ENCODE measurements at places on chromosomes 16 and 17.

GRCh38 chr17:6376931-6377361 lies 58.0 kb downstream of the AIPL1 start:
- DNase-seq, result no peak

GRCh38 chr17:73466704-73467433 lies 155.1 kb upstream of the CDC42EP4 start:
- no peak for DNase-seq

DNA sequence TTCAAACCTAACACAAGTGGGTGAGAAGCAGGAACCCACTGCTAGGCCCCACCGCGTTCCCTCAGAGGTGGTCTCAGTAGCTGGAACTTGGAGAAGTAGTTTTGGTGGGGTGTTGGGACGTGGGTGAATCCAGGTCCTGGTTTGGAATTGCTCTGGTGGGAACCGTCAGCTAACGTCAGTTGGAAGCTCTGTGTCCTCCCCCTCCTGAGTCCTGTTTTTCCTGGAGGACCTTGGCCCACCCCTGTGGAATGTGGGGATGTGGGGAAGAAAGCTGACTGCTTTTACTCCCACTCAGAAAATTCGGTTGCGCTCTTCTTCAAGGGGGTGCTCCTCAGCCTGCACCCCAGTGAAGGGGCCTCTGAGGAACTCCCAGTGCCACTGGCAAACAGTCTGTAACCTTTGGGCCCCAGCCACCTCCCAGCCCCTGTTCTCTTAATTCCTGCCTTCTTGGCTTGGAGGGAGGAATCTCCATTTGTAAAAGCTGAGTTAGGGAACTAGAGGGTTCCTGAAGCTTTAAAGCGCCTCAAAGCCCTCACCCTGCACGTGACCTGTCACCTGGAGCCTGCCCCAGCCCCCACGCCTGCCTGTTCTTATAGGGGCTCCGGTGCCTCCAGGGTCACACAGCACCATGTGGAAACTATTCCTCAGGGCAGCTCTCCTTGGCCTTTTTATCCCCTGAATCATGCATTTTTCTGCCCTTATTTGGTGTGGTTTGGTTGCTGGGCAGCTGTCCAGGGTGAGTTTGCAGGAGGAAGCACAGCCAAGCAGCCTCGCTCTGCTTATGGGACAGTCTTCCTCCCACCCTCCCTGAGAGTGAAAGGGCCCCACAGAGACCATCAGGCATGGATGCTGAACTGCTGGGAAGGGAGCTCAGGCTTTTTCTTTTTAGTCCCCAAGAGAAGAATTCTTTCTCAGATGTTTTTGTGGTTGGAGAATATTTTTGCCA lies 16.2 kb upstream of the NAGLU start:
- peak; percentile 100 for DNase-seq

DNA sequence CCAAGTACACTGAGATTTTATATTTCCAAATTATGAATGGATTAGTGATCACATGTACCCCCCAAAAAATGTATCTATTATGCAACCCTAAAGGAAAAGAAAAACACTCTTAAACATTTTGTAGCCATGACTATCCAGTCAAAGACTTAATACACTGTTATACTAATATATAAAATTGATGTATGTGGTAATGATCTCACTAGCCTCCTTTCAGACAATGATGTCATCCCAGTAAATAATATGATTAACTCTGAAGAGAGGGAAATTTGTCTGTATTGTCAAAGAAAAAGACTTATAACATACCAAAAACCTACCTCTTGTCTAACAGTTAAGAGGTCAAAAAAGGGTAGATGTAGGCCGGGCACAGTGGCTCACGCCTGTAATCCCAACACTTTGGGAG lies 80.7 kb downstream of the USP32 start:
- peak; percentile 13 for DNase-seq

DNA sequence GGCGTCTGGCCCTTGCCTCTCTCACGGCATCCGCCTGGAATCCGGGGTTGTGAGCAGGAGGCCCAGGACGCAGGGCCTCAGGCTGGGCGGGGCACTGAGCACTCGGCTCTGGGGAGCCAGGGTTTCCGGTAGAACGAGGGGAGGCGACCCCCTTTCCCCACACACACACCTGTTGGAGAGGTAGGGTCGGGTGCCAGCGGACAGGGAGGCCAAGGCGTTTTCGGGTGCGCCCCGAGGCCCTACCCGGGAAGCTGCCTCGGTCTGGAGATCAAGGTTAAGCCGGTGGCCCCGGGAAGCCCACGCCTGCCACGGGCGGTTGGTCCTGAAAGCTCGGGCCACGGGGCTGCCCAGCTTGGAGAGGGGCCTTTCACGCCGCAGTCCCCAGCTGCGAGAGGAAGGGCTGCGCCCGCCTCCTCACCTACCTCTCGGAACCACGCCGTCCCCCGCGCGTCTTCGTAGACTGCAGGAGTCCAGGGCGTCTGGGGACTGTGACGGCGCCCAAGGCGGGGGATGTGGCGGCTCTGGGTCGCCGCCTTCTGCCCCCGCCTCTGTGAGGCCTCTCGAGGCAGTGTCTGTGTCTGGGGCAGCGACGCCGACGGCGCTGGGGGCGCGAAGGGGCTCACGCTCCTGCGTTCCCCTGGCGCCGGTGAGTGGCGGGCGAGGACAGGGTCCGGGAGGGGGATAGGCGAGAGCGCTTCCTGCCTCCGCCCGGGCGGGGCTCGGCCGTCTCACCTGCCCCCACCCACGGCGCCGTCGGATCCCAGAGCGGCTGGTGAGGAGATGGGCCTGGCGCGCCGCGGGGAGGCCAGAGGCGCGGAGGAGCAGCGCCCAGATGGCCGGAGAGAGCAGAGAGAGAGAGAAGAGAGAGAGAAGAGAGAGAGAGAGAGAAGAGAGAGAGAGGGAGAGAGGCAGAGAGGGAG lies 20.3 kb upstream of the HOXB9 start:
- no peak for DNase-seq
